Purkinje cell (primary cell): ENCODE measurements at places on chromosomes 11 and 22. TPM values are rescaled to one million over a fixed set of nuclear protein-coding genes. Genes with fewer than 3 reads are reported as not detected.

C22orf15 gene
- not detected in 2 replicates for polyA plus RNA-seq

PANX3 gene
- polyA plus RNA-seq, result not detected in 2 replicates

RSF1 gene
- polyA plus RNA-seq, result 153 and 164 TPM in 2 replicates

SNX32 gene
- polyA plus RNA-seq, result 2.2 and 4.6 TPM in 2 replicates

FAM180B gene
- polyA plus RNA-seq, result not detected in 2 replicates

NRXN2 gene
- polyA plus RNA-seq, result 1.7 and 3.1 TPM in 2 replicates

PRAME gene
- not detected in 2 replicates for polyA plus RNA-seq

TRIM64C gene
- not detected in 2 replicates for polyA plus RNA-seq

PTGDR2 gene
- polyA plus RNA-seq, result 0.08 and 0.11 TPM in 2 replicates

DGCR6 gene
- polyA plus RNA-seq, result 6.5 and 8.0 TPM in 2 replicates

MS4A6E gene
- not detected in 2 replicates for polyA plus RNA-seq

OR51I1 gene
- not detected in 2 replicates for polyA plus RNA-seq

MUC6 gene
- polyA plus RNA-seq, result not detected in 2 replicates

CARD18 gene
- polyA plus RNA-seq, result 0.46 TPM in 1 of 2 replicates, not detected in the other

LMO2 gene
- 11.4 and 15.8 TPM in 2 replicates for polyA plus RNA-seq

ST14 gene
- not detected in 2 replicates for polyA plus RNA-seq

CDCA5 gene
- polyA plus RNA-seq, result 0.29 and 1.8 TPM in 2 replicates

ADM2 gene
- not detected in 2 replicates for polyA plus RNA-seq

ACR gene
- polyA plus RNA-seq, result not detected in 2 replicates

ARHGAP20 gene
- polyA plus RNA-seq, result 52.8 and 66.3 TPM in 2 replicates

CALCB gene
- not detected in 2 replicates for polyA plus RNA-seq

MUC2 gene
- polyA plus RNA-seq, result not detected in 2 replicates

MAJIN gene
- polyA plus RNA-seq, result 3.6 and 3.8 TPM in 2 replicates

GSTP1 gene
- 101 and 134 TPM in 2 replicates for polyA plus RNA-seq

RTCB gene
- polyA plus RNA-seq, result 34.5 and 56.1 TPM in 2 replicates

GGT5 gene
- polyA plus RNA-seq, result not detected in 2 replicates
